ENCODE measurements at places on chromosomes 6 and 20. TPM values are rescaled to one million over a fixed set of nuclear protein-coding genes. Genes with fewer than 3 reads are reported as not detected.

Gene TEAD3
- total RNA-seq: 43.5 TPM

Gene LY86
- 2.3 TPM for total RNA-seq

DNA sequence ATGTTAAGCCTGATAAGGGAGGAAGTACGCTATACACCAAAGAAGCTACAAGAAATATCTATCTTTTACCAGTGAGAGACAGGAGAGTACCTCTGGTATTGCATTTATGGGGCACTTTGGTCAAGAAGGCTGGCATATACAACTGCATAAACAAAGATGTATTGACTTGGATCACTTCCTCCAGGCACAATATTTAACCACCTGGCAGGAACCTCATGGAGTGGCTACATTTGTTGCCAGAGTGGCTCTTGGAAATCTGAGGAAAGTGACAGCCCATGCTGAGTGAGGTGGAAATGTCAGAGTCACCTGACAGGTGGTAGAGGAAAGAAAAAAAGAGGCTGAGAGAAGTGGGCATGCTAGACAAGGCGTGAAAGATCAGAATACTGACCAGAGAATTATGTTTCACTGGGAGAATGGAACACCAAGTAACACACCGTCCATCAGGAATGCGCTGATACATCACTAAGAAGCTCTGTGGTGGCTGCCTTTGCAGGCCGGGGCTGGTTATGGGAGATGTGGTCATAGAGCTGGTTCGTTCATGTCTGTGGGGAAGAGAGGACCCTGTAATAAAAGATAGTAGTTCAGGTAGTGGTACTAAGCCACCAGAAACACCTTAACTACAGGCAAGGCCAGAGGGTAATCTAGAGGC lies 61.4 kb upstream of the UFL1 start:
- no peak for DNase-seq
- H3K27ac ChIP-seq: no peak overlapping the region
- no peaks in the 10 kb centered on the region for H3K36me3 ChIP-seq
- no peaks in the 10 kb centered on the region for H3K4me1 ChIP-seq
- H3K27me3 ChIP-seq: no peaks in the 10 kb centered on the region

DNA sequence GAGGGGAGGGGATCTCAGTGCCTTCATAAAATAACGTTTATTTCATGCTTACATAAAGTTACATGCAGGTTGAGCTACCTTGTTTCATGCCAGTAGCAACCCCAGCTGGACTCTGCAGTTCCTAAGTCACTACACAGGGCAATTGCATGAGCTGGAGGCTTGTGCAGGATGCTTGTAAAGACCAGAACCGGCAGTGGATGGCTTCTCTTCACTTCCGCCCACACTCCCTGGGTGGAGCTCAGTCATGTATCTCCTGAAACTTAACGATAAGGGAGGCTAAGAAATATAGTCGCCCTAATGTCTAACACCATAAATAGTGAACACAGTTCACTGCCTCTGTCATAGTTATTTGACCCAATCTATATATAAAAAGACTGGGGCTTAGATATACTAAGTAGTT lies 99.4 kb upstream of the RAB32 start:
- no peak for DNase-seq
- no peaks in the 10 kb centered on the region for H3K27me3 ChIP-seq
- no peak overlapping the region for H3K4me3 ChIP-seq
- H3K27ac ChIP-seq: no peak overlapping the region
- no peaks in the 10 kb centered on the region for H3K4me1 ChIP-seq

- no peak overlapping the region for H3K27ac ChIP-seq
- peaks cover 15% of the 10 kb centered on the region for H3K4me1 ChIP-seq
- no peaks in the 10 kb centered on the region for H3K36me3 ChIP-seq
- DNase-seq: no peak
- H3K27me3 ChIP-seq: no peaks in the 10 kb centered on the region
Measured at GRCh38 chr20:47719625-47720024, 65.7 kb downstream of the SULF2 start.

Data from ovary (tissue), 10 donors.